ENCODE measurements at places on chromosomes 2 and 18.

- DNase-seq = no peak
Measured at GRCh38 chr2:47916412-47916811, 10.1 kb upstream of the FBXO11 start.

DNA sequence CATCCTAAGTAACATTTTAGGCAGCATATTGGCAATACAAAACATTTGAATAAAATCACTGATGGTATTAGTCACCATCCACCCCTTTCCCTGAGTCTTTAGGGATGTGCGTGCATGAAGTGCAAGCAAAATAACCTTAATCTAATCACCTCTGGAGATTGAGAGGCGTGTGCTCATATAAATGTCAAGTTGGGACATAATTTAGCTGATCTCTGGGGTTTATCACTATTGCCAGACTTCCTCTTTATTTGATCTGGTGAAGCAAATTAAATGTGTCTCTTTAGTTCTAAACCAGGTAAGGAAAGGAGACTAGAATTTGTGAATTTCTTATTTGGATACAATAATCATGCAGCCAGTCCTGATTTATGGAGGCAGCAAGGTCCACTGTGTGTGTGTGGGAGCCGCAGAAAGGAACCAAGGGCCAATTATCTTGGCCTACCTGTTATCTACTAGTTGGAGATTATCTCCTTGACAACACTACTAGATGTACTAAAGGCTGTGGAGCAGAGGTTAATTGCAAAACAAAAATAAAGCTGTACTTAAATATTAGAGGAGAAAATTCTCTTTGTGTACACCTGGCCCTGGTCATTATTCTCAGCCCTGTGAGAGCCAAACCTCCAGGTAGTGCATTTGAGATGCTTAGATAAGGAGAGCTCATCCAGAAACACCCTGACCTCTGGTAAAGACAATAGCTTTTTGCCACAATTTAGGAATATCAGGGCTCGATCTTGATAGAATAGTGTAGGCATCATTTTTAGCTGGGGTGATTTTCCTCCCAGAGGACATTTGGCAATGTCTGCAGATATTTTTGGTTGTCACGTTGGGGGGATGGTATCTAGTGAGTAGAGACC lies 78.2 kb downstream of the HRH4 start:
- DNase-seq = no peak

GRCh38 chr2:228657807-228658402 lies 476.4 kb upstream of the SPHKAP start:
- DNase-seq = no peak

DNA sequence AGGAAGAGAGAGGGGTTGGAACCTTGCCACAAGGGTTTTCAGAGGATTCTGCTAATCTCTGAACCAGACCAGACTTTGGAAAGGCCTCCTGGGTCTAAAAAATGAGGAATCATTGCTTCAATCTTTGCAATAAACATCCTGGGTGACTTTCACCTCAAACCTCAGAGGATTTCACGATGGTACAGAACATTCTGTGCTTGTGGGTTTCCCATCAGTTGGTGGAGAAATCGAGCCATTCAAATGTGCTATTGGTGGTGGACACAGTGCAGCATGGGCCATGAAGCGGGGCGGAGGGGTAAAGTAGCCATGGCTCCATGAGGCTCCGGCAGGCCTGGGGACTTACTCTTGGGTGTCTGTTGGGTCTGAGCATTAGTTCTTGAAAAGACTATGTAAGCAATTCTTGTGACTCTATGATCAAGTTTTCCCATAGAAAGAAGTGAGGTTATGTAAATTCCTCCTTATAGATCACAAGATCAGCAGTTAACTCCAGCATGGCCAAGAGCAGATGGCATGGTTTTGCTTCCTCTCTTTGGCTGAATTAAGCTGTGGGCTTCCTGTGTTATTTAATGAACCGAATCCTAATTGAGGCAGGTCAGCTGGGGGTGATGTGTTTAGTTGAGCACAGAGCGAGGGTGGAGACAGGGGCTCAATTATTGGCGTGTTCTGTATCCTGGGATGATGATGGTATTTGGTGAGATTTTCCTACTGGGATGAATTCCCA lies 1.9 kb upstream of the IL1R2 start:
- no peak for DNase-seq

GRCh38 chr18:55665506-55665905 lies 77.5 kb upstream of the TCF4 start:
- no peak for DNase-seq

GRCh38 chr2:119383410-119384140 lies 16.8 kb downstream of the DBI start:
- no peak for DNase-seq

- no peak for DNase-seq
Measured at GRCh38 chr2:182914852-182915251, 48.4 kb upstream of the FRZB start.

GRCh38 chr2:210536973-210537650 lies 19.3 kb upstream of the CPS1 start:
- DNase-seq = no peak

- DNase-seq = no peak
Measured at GRCh38 chr2:200099256-200099655, 143.9 kb downstream of the MAIP1 start.

DNA sequence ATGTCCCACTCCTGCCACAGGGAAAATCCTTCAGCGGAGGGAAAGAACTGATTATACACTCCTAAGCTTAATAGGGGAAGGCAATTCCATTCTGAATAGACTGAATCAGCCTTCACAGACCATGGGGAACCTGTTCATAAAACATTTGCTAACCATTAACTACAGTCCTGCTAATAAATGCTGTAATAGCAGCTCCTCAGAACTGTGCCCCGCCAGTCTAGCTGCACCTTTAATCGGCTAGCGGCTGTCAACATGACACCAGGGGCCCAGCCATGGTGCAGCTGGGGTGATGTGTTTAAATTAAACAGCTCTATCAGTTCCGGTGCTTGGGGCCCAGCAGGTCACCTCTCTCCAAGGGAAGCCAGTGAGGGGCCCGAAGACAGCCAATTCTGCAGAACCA lies 77.8 kb downstream of the GALNT14 start:
- DNase-seq = no peak

All from coronary artery (tissue), 2 donors.